Kidney (tissue), 22 donors: ENCODE measurements at places on chromosomes 2 and 18. TPM values are rescaled to one million over a fixed set of nuclear protein-coding genes. Genes with fewer than 3 reads are reported as not detected.

Gene CPSF3
- total RNA-seq, result 27.5 TPM

Gene PRKAG3
- total RNA-seq, result not detected

Gene NTSR2
- total RNA-seq, result not detected

Gene GPR35
- 6.7 TPM for total RNA-seq

Gene UGT1A9
- total RNA-seq, result 1.4 TPM

Gene CAPN14
- total RNA-seq, result 0.25 TPM

Gene EGR4
- not detected for total RNA-seq

Gene FN1
- 289 TPM for total RNA-seq

Gene TUBA3D
- not detected for total RNA-seq

DNA sequence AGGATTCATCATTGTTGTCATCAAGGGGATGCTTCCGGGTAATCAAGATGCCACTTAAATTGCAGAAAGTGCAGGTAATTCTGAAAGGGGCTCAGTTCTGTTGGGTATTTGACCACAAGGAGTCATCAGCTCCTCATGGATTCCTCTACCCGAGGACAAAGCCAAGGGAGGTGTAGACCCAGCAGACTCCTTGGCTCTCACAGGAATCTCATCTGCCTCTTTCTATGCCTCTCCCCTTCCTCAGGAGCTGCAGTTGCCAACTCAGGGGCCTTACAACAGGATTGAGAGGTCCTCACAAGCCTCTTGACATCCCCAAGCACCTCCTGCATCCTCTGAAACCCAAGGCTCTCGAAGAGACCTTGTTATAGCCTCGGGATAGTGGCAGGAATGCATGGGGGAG lies 44.0 kb downstream of the ITGB6 start:
- no peak for DNase-seq
- H3K36me3 ChIP-seq, result no peaks in the 10 kb centered on the region
- no peak overlapping the region for H3K4me3 ChIP-seq
- no peak overlapping the region for H3K27ac ChIP-seq
- no peaks in the 10 kb centered on the region for H3K27me3 ChIP-seq
- no peaks in the 10 kb centered on the region for H3K4me1 ChIP-seq

DNA sequence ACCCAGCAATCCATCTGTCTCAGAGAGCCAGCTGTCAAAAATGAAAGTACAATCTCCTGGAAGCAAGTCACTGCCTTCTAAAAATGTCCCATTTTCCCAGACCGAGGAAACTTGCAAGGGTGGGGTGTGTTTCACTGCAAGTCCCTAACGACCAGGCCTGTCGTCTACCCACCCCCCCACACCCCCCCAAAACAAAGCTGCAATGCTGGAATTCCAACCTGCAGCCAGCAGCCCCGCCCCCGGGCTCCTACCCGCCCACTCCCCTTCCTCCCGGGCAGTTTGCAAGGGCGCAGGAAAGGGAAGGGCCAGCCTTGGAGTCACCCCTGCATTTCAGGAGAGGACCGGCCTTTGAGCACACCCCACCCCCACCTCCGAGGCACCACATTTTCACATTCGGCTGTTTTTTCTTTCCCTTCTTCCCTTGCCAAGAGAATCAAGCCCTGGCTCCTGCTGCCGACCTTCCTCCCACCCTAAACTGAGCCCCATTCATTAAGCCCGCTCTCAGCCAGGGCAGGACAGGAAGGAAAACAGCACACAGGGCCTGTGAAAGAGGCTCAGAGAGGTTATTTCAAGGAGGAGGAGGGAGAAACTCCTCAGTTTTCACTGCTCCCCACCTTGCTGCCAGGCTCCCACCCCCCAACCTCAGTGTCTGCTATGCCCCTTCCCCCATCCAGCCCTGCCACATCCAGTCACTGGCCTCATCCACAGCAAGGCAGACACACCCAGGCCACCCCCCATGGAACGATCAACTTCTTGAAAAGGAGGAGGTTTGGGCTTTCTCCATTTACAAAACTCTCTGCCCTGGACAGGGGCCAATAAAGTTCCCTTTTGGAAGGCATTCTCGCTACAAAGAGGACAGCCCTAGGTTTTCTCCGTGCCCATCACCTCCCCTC lies 11.3 kb downstream of the SMAD7 start:
- peak overlapping the region; percentile 92 for H3K27ac ChIP-seq
- H3K36me3 ChIP-seq, result peaks cover 3% of the 10 kb centered on the region
- no peaks in the 10 kb centered on the region for H3K27me3 ChIP-seq
- H3K4me3 ChIP-seq, result no peak overlapping the region
- peak; percentile 89 for DNase-seq
- peaks cover 76% of the 10 kb centered on the region for H3K4me1 ChIP-seq

GRCh38 chr2:187447336-187447735 lies 716 bp downstream of the CALCRL start:
- H3K4me3 ChIP-seq, result peak overlapping the region; percentile 76
- H3K27me3 ChIP-seq, result no peaks in the 10 kb centered on the region
- no peak overlapping the region for H3K27ac ChIP-seq
- no peak for DNase-seq

GRCh38 chr2:162840598-162841246 lies 2.2 kb upstream of the KCNH7 start:
- H3K27ac ChIP-seq, result no peak overlapping the region
- H3K4me3 ChIP-seq, result no peak overlapping the region
- no peaks in the 10 kb centered on the region for H3K4me1 ChIP-seq
- no peaks in the 10 kb centered on the region for H3K36me3 ChIP-seq
- peak; percentile 87 for DNase-seq

DNA sequence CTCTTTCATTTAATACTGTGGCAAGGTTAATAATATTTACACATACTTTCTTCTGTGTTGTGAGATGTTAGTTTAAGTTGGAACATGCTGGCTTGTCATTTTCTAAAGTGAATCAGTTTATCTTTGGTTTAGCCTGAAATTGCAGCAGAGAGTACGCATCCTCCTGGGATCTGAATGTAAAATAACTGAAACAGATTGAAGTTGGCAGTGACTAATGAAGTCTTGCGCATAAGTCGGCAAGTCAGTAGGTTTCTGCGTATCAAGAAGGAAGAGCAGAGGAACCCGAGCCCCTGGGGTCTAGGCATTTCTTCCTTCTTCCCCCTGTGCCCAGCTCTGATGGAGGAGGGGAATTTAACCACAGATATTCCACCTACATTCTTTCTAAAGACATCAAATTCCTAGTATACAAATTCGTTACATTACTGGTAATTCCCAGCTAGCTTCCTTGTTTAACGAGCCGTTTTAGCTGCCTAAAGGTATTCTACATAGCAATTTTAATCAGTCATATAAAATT lies 392.1 kb upstream of the RAB12 start:
- H3K27me3 ChIP-seq, result no peaks in the 10 kb centered on the region
- no peaks in the 10 kb centered on the region for H3K4me1 ChIP-seq
- DNase-seq, result no peak
- no peaks in the 10 kb centered on the region for H3K36me3 ChIP-seq

DNA sequence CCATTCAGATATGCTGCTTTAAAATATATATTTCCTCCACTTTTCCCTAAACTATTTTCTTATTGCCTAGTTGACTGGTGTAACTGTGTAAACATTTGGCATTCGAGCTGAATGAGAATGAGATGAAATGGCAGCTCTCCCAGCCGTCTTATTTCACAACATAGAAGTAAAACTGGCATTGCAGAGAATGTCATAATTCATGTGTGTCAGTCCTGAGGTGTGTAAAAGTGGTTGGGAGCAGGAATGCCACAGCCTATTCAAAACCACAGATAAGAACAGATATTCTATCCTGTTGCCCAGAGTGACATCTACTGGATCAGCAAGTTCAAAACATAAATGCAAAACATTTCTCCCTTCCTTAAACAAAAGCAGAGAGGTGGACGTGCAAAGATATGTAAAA lies 565.5 kb upstream of the CHAC2 start:
- H3K4me3 ChIP-seq, result no peak overlapping the region
- no peaks in the 10 kb centered on the region for H3K36me3 ChIP-seq
- H3K27me3 ChIP-seq, result no peaks in the 10 kb centered on the region
- DNase-seq, result no peak
- H3K27ac ChIP-seq, result no peak overlapping the region

GRCh38 chr2:239299218-239299939 lies 101.4 kb downstream of the HDAC4 start:
- DNase-seq, result peak; percentile 54
- peaks cover 46% of the 10 kb centered on the region for H3K4me1 ChIP-seq
- no peaks in the 10 kb centered on the region for H3K36me3 ChIP-seq
- no peak overlapping the region for H3K4me3 ChIP-seq
- peak overlapping the region; percentile 44 for H3K27ac ChIP-seq
- no peaks in the 10 kb centered on the region for H3K27me3 ChIP-seq

DNA sequence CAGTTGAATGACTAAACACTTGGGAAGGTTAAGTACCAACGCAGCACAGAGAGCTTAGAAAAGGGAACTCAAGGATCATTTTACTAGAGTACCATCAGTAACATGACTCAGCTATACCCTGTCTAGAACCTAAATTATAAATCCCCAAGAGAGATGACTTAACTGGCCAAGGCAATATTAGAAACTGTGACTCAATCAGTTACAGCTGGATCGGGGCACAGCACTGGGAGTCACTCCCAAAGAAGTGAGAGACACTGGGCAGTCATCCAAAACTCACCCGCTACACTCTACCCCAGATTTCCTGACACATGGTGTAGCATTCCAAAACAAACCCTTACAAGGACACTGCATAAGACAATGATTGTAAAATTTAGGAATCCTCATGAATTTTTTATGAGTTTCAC lies 17.7 kb downstream of the IWS1 start:
- H3K4me1 ChIP-seq, result peaks cover 11% of the 10 kb centered on the region
- peaks cover 4% of the 10 kb centered on the region for H3K36me3 ChIP-seq
- no peak overlapping the region for H3K4me3 ChIP-seq
- H3K27ac ChIP-seq, result no peak overlapping the region
- H3K27me3 ChIP-seq, result no peaks in the 10 kb centered on the region
- peak; percentile 40 for DNase-seq

GRCh38 chr2:20623741-20624155 lies 27.1 kb downstream of the HS1BP3 start:
- H3K27me3 ChIP-seq, result no peaks in the 10 kb centered on the region
- peaks cover 40% of the 10 kb centered on the region for H3K36me3 ChIP-seq
- H3K4me3 ChIP-seq, result no peak overlapping the region
- no peaks in the 10 kb centered on the region for H3K4me1 ChIP-seq
- no peak for DNase-seq

DNA sequence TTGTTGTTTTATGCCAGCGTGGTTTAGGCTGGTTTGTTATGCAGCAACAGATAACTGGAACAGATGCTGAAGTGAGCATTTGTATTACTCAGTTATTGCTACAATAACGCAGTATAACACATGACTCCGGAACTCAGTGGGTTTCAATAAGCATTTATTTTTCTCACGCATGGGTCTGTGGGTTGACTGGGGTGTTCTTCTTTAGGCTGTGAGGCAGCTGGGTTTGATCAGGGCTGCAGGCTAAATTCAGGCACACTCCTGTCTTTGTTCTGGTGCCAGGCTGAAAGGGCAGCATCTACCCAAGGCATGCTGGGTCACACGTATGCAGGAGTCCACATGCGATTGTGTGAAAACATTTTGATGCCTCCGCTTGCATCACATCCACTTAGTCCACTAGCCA lies 3.8 kb upstream of the SLC1A4 start:
- no peaks in the 10 kb centered on the region for H3K4me1 ChIP-seq
- H3K27me3 ChIP-seq, result no peaks in the 10 kb centered on the region
- H3K36me3 ChIP-seq, result no peaks in the 10 kb centered on the region
- H3K27ac ChIP-seq, result no peak overlapping the region

DNA sequence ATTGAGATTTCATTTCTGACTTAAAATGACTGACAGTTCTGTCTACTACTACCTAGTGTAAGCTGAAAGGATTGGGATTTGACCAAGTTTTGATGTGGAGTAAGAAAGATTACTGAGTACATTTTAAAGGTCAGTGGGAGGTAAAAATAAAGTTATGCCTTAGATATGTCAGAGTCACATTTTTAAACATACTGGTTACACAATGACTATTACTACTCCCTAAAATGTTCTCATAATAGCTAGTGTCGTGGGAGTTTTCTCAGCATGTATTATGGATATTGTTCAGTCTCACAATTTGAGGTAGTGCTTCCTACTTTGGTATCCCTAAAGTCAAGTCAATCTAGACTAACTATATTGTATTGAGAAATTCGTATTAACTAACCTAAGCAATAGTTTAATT lies 1092.5 kb downstream of the LRP1B start:
- no peak overlapping the region for H3K4me3 ChIP-seq
- H3K27me3 ChIP-seq, result no peaks in the 10 kb centered on the region
- H3K27ac ChIP-seq, result no peak overlapping the region
- no peak for DNase-seq
- no peaks in the 10 kb centered on the region for H3K36me3 ChIP-seq
- H3K4me1 ChIP-seq, result no peaks in the 10 kb centered on the region

- no peak for DNase-seq
- no peak overlapping the region for H3K27ac ChIP-seq
- no peaks in the 10 kb centered on the region for H3K27me3 ChIP-seq
- H3K4me1 ChIP-seq, result no peaks in the 10 kb centered on the region
- no peaks in the 10 kb centered on the region for H3K36me3 ChIP-seq
These were observed 123.2 kb downstream of the OLA1 start for GRCh38 chr2:174125090-174125489.

DNA sequence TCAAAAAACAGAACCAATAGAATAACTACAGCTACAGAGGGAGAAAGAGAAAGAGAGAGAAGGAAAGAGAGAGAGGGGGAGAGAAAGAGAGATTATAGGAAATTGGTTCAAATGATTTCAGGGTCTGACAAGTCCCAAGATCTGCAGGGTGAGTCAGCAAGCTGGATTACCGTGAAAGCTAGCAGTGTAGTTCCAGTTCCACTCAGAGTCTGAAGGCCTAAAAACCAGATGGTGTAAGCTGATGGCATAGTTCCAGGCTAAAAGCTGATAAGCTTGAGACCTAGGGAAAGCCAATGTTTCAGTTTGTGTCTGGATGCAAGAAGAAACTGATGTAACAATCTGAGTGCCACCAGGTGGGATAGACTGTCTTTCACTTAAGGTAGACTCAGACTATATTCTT lies 397.7 kb downstream of the TRIB2 start:
- H3K4me1 ChIP-seq, result peaks cover 3% of the 10 kb centered on the region
- H3K36me3 ChIP-seq, result no peaks in the 10 kb centered on the region
- no peak overlapping the region for H3K4me3 ChIP-seq
- H3K27ac ChIP-seq, result no peak overlapping the region

DNA sequence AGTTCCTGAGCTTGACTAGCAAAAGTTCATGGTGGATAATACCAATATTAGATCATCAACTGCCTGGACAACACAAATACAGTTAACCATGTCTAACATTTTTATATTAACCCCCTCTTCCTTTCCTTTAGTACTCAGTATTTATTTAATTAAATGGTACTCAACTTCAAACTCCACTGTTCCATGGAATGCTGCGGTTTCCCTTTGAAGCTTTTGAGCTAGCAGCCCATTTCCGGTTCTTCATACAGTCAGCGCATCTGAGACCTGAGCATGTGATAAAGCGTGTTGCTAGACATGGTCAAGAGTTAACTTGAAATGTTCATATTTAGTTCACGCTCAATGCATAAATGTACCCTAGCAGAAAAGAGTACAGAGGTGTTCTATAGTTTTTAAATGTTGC lies 278.4 kb downstream of the ALPK2 start:
- DNase-seq, result no peak
- H3K27me3 ChIP-seq, result no peaks in the 10 kb centered on the region
- H3K4me3 ChIP-seq, result no peak overlapping the region
- no peaks in the 10 kb centered on the region for H3K4me1 ChIP-seq
- no peak overlapping the region for H3K27ac ChIP-seq
